Smooth muscle cell of the brain vasculature (primary cell): ENCODE measurements at places on chromosomes 7 and 10.

DNA sequence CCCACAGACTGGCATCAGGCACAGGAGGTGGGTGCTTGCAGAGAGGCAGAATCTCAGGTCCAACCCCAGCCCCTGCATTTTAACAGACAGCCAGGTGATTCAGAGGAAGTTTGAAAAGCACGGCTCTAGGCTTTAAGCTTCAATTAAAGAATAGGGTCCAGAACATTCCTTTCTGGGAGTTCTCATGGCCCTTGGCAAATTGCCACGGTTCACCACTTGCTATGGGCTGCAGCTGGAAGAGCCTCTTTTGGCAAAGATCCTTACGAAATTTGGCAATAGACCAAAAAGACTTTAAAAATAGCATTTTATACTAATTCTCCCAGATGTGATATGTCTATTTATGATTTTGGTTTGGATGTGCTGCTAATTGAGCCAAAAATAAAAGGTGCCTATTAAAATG lies 148.1 kb downstream of the ITGA8 start:
- peak; percentile 79 for DNase-seq

DNA sequence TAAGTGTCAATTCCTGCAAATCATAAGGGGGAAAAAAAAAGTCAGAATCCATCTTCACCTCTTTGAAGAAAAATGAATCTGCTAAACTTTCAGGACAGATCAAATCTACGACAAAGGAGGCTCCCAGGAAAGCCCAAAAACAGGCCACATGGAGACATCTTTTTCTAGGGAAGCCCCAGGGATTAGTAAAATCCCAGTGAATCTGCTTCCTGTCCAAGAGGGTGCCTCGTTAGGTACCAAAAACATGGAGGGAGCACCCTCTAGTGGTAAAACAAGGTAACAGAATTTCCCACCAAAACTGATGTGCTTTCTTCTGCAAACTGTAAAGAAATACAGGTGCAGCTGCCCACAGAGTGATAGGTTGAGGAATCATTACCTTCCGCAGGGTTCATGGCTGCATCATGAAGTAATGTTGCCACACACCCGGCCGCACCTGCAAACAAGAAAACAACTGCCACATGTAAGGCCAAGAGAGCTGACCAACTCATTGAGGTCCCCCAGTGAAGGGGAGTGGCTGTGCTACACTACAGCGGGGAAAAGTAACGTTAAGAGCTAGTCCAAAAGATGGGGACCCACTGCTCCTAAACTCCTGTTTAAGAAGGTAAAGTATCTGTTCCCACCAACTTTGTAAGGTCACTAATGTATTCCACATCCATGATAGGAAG lies 7.9 kb downstream of the SLC25A28 start:
- peak; percentile 17 for DNase-seq

DNA sequence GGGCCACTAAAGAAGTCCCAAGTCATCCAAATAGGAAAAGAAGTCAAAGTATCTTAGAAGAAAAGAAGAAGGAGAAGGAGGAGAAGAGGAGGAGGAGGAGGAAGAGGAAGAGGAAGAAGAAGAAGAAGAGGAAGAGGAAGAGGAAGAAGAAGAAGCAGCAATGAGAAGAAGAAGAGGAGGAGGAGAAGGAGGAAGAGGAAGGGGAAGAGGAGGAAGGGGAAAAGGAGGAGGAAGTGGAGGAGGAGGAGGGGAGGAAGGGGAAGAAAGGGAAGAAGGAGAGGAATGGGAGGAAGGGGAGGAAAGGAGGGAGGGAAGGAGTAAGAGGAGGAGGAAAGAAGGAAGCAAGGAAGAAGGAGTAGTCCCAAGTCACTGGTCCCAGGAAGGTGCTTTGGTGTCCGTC lies 21.7 kb upstream of the RADIL start:
- no peak for DNase-seq

GRCh38 chr7:157855452-157856213 lies 518.8 kb downstream of the DNAJB6 start:
- DNase-seq: no peak

- no peak for DNase-seq
Measured at GRCh38 chr7:55127135-55127551, 108.3 kb downstream of the EGFR start.
